CD8-positive, alpha-beta memory T cell (primary cell): ENCODE measurements at places on chromosomes 4 and X. TPM values are rescaled to one million over a fixed set of nuclear protein-coding genes. Genes with fewer than 3 reads are reported as not detected.

GRCh38 chr4:22021106-22021505 lies 72.5 kb upstream of the KCNIP4 start:
- no peak for DNase-seq
- no peaks in the 10 kb centered on the region for H3K4me1 ChIP-seq
- H3K4me3 ChIP-seq: no peak overlapping the region
- H3K36me3 ChIP-seq: no peaks in the 10 kb centered on the region
- no peaks in the 10 kb centered on the region for H3K27me3 ChIP-seq

GRCh38 chr4:77047037-77047436 lies 28.8 kb downstream of the CCNI start:
- no peak overlapping the region for H3K27ac ChIP-seq
- no peak for DNase-seq
- H3K27me3 ChIP-seq: no peaks in the 10 kb centered on the region
- H3K4me3 ChIP-seq: no peak overlapping the region

DNA sequence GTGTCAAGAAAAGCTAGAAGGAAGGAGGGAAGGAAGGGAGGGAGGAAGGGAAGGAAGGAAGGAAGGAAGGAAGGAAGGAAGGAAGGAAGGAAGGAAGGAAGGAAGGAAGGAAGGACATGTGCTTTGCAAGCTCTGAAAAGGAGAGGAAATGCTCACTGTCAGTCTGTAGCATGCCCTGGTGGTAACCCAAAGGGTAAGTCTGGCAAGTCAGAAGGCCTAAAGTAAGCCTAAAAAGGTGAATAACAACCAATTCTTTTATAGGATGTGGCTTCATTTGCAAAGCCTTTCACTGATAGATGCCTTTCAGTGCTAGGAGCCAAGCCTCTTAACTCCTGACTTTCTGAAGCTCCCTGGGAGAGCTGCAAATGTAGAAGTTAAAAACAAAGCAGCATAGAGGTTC lies 542.6 kb downstream of the CFAP47 start:
- no peak overlapping the region for H3K4me3 ChIP-seq
- no peaks in the 10 kb centered on the region for H3K36me3 ChIP-seq
- no peak overlapping the region for H3K27ac ChIP-seq
- DNase-seq: no peak
- no peaks in the 10 kb centered on the region for H3K4me1 ChIP-seq
- H3K27me3 ChIP-seq: no peaks in the 10 kb centered on the region

DNA sequence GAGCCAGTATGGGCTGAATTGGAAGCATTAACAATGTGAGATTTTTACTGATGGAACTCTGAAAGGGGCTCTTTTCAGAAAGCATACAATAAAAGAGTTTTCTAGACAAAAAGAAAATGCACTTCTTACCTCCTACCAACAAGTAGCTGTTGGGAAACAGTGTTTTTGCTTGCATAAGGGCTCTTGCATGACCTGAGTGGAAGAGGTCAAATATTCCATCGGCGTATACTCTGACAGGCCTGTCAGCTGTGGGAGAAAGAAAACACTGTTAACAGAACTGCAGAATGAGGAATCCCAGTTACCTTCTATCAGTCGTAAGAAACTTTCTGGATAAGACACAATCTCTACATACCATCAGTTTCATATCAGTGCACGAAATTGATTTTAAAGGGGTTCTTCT lies 39.5 kb downstream of the PCYT1B start:
- DNase-seq: no peak
- H3K4me3 ChIP-seq: no peak overlapping the region
- H3K36me3 ChIP-seq: no peaks in the 10 kb centered on the region

DNA sequence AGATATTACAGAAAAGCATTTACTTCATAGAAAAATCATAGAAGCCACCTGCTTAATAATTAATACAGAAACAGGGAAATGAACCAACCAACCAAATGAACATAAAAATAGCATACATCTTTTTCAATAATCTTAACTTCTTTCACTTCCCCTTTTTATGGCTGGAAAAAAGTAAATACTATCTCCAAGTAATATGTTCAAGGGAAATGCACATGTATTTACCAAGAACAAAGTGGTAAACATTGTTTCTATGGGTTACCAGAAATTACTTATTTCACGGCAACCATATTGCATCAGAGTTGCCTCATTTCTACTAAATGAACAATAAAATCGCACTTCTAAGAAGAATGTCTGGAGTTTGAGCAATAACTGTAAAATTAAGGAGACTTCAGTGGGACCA lies 321.3 kb downstream of the TMA16 start:
- no peaks in the 10 kb centered on the region for H3K4me1 ChIP-seq
- no peaks in the 10 kb centered on the region for H3K27me3 ChIP-seq
- H3K4me3 ChIP-seq: no peak overlapping the region
- H3K27ac ChIP-seq: no peak overlapping the region
- no peaks in the 10 kb centered on the region for H3K36me3 ChIP-seq

DNA sequence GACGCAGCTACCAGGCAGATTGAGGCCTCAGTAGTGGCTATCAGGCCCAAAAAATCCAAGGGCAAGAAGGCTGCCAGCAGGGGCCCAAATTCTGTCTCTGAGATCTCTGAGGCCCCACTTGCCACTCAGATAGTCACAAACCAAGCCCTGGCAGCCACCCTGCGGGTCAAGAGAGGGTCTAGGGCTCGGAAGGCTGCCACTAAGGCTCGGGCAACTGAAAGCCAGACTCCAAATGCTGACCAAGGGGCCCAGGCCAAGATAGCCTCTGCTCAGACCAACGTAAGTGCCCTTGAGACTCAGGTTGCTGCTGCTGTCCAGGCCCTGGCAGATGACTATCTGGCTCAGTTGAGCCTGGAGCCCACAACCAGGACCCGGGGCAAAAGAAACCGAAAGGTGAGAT lies 2.8 kb downstream of the TRO start:
- no peaks in the 10 kb centered on the region for H3K36me3 ChIP-seq
- no peaks in the 10 kb centered on the region for H3K27me3 ChIP-seq
- no peak for DNase-seq

GRCh38 chr4:145298885-145299284 lies 118.5 kb upstream of the OTUD4 start:
- DNase-seq: no peak
- H3K4me1 ChIP-seq: peaks cover 11% of the 10 kb centered on the region
- H3K27ac ChIP-seq: no peak overlapping the region

DNA sequence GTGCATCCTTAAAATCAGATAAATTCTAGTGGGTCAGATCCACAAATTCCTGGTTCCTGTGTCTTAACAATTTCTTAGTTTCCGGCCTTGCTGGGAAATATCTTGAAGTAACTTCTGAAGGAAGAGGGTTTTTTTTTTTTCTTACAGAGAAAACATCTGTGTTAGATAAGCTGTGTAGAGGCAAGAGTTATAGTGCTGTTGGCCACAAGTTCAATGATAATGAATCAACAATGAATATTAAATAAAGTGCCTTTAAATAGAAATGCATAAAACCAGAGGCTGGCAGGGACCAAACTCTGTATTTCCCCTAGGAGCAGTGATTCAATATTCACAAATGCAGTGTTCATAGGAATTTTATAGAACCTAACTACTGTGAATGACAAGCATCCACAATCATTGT lies 711.9 kb upstream of the ATOH1 start:
- no peak overlapping the region for H3K4me3 ChIP-seq
- no peaks in the 10 kb centered on the region for H3K4me1 ChIP-seq
- H3K36me3 ChIP-seq: no peaks in the 10 kb centered on the region
- no peak overlapping the region for H3K27ac ChIP-seq
- DNase-seq: no peak

- no peaks in the 10 kb centered on the region for H3K4me1 ChIP-seq
- no peaks in the 10 kb centered on the region for H3K27me3 ChIP-seq
- H3K4me3 ChIP-seq: no peak overlapping the region
- H3K27ac ChIP-seq: no peak overlapping the region
- no peaks in the 10 kb centered on the region for H3K36me3 ChIP-seq
These were observed 33.9 kb downstream of the RTL3 start for GRCh38 chrX:78624962-78625909.

GRCh38 chrX:16765594-16765993 lies 20.7 kb upstream of the TXLNG start:
- H3K36me3 ChIP-seq: no peaks in the 10 kb centered on the region
- H3K4me1 ChIP-seq: no peaks in the 10 kb centered on the region
- H3K27ac ChIP-seq: no peak overlapping the region
- no peaks in the 10 kb centered on the region for H3K27me3 ChIP-seq
- no peak for DNase-seq
- no peak overlapping the region for H3K4me3 ChIP-seq

GRCh38 chrX:133812402-133812801 lies 173.0 kb downstream of the GPC3 start:
- H3K27me3 ChIP-seq: no peaks in the 10 kb centered on the region
- no peak for DNase-seq
- H3K4me1 ChIP-seq: no peaks in the 10 kb centered on the region

DNA sequence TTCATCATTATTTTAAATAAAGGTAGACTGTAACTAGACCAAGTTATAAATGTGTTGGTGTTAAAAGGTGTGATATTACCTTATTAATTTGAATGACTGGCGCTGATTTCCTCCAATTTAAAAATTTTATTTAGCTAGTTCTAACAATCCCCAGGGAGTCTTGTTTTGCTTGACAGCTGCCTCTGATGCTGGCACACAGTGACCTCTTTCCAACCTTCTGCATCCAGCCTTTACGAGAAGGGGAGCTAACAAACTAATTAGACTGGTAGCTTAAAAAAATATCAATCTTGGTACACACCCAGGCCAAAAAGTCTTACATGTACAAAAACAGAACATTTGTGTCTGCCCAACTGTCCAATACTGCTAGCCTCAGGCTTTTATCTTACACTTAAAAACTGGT lies 51.8 kb upstream of the ENPEP start:
- H3K27ac ChIP-seq: no peak overlapping the region
- no peak overlapping the region for H3K4me3 ChIP-seq
- no peaks in the 10 kb centered on the region for H3K27me3 ChIP-seq
- H3K4me1 ChIP-seq: no peaks in the 10 kb centered on the region
- no peaks in the 10 kb centered on the region for H3K36me3 ChIP-seq
- DNase-seq: no peak

DNA sequence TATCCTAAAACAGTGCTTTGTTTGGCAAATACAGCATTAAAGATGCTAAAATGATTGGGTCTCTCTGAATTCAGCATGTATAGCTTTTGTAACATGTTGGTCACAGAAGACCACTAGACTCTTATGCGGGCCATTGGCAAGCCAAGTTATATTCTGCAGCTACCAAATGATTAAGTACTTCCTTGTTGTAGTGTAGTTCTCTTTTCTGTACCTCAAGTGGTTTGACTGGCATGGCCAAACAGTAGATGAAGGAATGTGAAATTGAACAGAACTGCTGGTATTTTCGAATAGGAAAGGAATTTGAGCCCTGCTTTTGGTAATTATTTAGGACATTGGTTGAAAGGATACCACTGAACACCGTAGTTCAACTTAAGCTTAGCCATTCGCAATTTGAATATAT lies 193.9 kb upstream of the GPC4 start:
- H3K27me3 ChIP-seq: no peaks in the 10 kb centered on the region
- H3K27ac ChIP-seq: no peak overlapping the region
- no peaks in the 10 kb centered on the region for H3K4me1 ChIP-seq
- no peak for DNase-seq

DNA sequence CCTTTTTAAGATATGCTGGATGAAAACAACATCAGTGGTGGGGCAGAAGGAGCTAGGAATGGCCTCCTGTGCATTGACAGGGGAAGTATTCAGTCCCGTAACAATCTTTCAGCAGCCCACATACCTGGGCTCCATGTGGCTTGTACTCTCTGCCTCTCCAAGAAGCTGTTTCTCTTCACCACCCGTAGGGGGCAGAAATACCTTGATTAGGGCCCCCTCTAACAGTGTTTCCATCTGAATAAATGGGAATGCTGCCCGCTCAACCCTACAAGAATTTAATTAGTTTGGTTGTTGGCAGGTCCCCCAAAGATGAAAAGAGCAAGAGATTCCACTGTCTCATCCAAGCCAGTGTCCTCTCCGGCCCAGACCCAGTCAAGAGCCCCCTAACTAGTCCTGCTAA lies 155.2 kb downstream of the SMIM20 start:
- no peaks in the 10 kb centered on the region for H3K4me1 ChIP-seq
- no peak overlapping the region for H3K4me3 ChIP-seq
- DNase-seq: no peak
- no peak overlapping the region for H3K27ac ChIP-seq
- no peaks in the 10 kb centered on the region for H3K27me3 ChIP-seq
- H3K36me3 ChIP-seq: no peaks in the 10 kb centered on the region

- H3K27ac ChIP-seq: no peak overlapping the region
- DNase-seq: no peak
- no peaks in the 10 kb centered on the region for H3K4me1 ChIP-seq
- peaks cover under 1% of the 10 kb centered on the region for H3K36me3 ChIP-seq
- H3K4me3 ChIP-seq: no peak overlapping the region
These were observed 74.2 kb downstream of the TMEM165 start for GRCh38 chr4:55469979-55470378.

DNA sequence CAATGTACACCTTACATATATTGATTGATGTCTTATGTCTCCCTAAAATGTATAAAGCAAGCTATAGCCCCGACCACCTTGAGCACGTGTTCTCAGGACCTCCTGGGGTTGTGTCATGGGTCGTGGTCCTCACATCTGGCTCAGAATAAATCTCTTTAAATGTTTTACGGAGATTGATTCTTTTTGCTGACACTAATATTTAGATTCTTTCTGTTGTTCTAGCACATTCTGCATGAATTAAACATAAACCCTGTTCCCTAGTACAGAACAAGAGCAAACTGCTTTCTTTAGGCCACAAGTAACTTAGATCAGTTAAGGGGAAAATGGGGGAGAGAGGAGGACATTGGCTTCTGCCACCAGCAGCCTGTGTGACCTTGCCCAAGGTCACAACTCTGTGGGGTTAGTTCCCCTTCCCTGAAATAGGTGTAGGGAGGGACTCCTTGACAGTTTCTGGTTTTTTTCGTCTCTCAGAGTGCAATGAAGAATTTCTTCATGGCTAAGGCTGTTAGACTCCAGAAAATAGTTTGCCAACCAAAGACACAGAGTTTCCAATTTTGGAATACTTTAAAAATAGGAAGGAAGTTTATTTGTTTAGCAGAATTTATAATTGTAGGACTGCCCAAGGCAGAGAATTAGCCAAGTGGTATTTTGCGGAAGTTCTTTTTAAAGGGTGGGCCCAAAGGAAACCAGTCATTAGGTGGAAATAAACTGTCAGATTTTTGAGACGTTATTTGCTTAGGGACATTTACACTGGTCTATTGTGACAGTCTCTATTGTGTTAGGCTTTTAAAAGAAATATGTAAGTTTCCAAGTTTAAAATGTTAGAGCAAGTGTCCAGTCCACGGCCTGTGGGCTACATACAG lies 29.4 kb downstream of the PTTG2 start:
- H3K4me1 ChIP-seq: peaks cover 5% of the 10 kb centered on the region
- no peak for DNase-seq
- no peaks in the 10 kb centered on the region for H3K36me3 ChIP-seq
- no peak overlapping the region for H3K27ac ChIP-seq
- no peaks in the 10 kb centered on the region for H3K27me3 ChIP-seq

The ZNF157 gene
- total RNA-seq: 0.60 TPM

The TMPRSS11D gene
- total RNA-seq: not detected

The UGT2B10 gene
- not detected for total RNA-seq

The NAP1L5 gene
- total RNA-seq: 4.4 TPM

The PNMA5 gene
- not detected for total RNA-seq

The SMR3B gene
- total RNA-seq: not detected

The CXCR3 gene
- 69.3 TPM for total RNA-seq

The SYTL4 gene
- total RNA-seq: not detected

The FAM9B gene
- total RNA-seq: not detected

The PAGE5 gene
- 1.1 TPM for total RNA-seq

The NPY5R gene
- not detected for total RNA-seq
